Stimulated activated CD4-positive, alpha-beta T cell treated with anti-CD3 and anti-CD28 coated beads, TNF-alpha, amount 100 ng/mL, for 4 hours (primary cell): ENCODE measurements at places on chromosomes 2 and 18.

GRCh38 chr2:99422599-99422998 lies 67.2 kb downstream of the REV1 start:
- no peak for DNase-seq

GRCh38 chr18:49359732-49360444 lies 100.6 kb downstream of the DYM start:
- no peak for DNase-seq

GRCh38 chr2:149346272-149346671 lies 15.9 kb downstream of the LYPD6 start:
- no peak for DNase-seq

DNA sequence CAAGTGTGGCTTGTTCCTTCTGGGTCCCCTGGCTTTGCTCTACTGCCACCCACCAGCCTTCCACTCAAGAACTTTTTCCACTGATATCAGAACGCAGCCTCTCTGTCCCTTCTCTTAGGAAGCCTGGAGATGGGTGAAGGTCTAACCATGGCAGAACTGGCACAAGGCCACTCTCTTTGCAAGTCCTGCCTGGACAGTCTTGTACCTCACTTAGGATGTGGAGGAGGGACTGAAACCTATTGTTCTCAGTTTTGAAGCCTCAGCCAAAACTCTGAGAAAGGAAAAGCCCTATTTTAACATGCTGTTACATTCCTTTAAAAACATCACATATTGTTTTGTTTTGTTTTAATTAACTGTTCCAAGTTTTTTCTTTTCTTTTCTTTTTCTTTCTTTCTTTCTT lies 58.9 kb upstream of the NCOA1 start:
- no peak for DNase-seq

DNA sequence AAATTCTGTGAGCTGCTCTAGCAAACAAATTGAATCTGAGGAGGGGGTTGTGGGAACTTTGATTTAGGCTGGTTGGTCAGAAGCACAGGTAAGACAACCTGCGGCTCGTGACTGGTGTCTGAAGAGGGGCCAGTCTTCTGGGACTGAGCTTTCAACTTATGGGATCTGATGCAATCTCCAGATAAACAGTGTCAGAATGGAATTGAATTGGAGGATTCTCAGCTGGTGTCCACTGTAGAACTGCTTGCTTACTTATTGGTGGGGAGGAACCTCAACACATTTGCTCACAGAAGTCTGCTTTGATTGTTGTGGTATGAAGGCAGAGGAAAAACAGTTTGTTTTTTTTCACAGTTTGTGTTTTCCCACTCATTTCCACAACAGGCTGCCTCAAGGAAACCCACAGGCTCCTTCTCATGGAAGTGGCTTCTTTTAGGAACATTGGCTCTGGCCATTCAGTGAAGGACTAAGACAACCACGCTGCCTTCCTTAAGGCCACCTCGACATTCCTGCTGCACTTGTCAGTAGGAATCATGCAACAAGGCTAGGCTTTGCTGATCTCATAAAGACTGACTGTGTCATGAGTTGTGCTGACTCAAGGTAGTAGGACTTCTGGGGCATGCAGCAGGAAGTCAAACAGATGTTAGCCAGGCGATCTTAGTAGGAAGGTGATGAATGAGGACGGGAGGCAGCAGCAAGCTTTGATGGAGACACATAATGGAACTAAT lies 104.7 kb downstream of the TSN start:
- DNase-seq, result no peak

- DNase-seq, result no peak
Measured at GRCh38 chr2:119929537-119929936, 83.3 kb upstream of the EPB41L5 start.

- DNase-seq, result no peak
Measured at GRCh38 chr18:58412844-58413666, 215.8 kb downstream of the ALPK2 start.

DNA sequence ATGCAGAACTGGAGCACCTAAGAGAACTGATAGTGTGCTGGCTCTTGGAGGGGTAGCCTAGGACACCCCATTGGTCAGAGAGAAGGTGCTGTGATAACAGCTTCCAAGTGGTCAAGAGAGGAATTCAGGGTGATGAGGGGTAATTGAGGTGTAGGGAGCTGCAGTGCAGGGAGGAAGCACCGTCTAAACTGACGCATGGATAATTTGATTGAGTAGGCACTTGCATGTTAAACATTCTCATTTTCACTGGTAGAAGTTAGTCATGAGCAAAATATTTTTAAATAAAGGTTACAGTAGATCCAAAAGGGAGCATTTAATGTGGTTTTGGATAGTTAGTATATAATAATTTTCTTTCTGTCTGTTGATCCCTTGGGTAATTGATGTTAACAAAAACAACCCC lies 155.1 kb upstream of the TCF4 start:
- DNase-seq, result no peak

DNA sequence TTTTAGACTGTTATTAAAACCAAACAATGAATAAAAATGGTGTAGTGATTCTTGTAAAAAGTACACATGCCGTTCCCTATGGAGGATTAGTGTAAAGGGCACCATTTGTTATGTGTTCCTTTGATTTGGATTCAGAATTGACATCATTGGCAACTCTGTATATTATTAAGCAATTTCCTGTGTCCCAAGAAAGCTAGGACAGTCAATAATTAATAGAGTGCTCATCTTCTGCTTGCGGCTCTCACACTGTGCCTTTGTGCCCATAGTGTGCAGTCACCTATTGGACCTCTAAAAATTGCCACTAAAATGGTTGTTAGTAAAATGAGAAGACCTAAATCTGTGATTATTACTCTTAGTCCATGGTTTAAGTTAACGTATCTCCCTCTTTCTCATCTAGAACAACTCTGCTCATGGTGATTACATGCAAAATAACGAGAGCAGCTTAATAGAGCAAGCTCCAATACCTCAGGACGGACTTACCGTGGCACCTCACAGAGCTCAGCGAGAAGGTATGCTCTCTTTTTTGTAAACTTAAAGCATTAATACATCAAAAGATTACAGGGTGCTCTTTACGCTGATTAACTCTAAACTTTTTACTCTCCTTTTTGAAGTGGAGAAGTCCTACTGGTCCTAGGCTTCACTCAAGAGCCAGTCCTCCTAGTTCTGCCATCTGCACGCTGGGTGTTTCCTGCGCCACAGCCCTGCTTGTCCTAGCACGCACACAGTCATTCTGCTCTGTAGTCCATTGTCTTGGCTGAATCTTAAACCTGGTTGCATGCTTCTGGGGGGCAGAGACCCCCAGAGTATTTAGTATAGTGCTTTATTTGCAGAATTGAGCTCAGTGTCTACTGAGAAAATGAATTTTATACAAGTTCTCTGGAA lies 16.7 kb downstream of the ZCCHC2 start:
- DNase-seq, result no peak
